GM12892 (cell line): ENCODE measurements at places on chromosomes 4 and X.

GRCh38 chr4:84501721-84502267 is 2.7 kb upstream of the NKX6-1 start:
- no peak for DNase-seq

GRCh38 chr4:25021216-25021615 is 9.5 kb downstream of the LGI2 start:
- DNase-seq, result no peak

DNA sequence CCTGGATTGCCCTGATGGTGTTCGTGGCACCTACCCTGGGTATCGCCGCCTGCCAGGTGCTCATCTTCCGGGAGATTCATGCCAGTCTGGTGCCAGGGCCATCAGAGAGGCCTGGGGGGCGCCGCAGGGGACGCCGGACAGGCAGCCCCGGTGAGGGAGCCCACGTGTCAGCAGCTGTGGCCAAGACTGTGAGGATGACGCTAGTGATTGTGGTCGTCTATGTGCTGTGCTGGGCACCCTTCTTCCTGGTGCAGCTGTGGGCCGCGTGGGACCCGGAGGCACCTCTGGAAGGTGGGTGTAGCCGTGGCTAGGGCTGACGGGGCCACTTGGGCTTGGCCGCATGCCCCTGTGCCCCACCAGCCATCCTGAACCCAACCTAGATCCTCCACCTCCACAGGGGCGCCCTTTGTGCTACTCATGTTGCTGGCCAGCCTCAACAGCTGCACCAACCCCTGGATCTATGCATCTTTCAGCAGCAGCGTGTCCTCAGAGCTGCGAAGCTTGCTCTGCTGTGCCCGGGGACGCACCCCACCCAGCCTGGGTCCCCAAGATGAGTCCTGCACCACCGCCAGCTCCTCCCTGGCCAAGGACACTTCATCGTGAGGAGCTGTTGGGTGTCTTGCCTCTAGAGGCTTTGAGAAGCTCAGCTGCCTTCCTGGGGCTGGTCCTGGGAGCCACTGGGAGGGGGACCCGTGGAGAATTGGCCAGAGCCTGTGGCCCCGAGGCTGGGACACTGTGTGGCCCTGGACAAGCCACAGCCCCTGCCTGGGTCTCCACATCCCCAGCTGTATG is 1.8 kb downstream of the AVPR2 start:
- no peak for DNase-seq

DNA sequence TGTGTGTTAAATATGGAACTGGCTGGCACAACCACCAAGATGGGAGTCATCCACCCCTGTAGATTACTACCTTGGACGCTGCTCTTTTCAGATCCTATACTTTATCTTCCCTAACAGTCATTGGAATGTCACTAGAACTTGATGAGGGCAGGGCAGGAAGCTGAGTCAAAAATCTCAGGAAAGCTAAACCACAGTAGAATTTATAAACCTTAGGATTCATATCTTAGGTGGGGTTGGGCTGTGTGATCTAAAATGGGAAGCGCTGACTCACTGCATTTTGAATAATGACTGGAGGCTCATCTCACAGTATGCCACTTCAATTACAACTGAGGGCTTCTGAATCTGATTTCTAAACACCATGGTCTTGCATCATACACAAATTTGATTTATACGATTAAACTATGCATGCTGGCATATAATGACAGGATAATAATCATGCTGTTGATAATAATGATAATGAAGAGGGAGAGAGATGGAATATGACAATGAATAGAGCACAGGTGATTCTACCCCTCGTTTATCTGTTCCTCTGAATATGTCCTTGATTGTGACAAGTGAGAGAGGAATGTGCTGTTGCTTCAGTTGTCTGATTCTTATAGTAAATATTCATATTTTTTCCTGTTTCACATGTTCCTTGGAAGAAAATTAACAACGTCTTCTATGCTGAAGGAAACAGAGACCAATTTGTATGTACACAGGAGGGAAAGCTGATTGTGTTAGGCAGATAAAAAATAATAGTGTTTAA is 270.3 kb upstream of the HS3ST1 start:
- no peak for DNase-seq

- no peak for DNase-seq
Observed at GRCh38 chrX:32525234-32525633, 686.1 kb downstream of the DMD start.
